EL (cell line): ENCODE measurements at places on chromosomes 5 and 9.

DNA sequence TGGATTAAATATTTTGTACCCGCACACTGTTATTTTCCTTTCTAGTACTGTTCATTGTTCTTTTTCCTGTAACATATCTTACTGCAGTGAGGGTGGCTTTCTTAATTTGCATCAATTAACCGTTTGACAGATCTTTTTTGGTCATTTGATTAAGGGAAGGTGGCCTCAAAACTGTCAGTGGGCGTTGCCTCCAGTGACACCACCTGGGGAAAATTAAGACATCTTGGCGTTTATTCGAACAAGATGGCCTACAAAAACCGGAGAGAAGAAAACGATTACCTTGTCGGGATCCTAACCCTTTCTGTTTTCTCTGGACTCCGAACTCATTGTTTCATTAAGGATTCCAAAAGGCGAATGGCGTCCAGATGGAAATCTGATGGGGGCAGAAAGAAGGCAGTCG is 2.0 kb downstream of the BASP1 start:
- DNase-seq, result no peak

DNA sequence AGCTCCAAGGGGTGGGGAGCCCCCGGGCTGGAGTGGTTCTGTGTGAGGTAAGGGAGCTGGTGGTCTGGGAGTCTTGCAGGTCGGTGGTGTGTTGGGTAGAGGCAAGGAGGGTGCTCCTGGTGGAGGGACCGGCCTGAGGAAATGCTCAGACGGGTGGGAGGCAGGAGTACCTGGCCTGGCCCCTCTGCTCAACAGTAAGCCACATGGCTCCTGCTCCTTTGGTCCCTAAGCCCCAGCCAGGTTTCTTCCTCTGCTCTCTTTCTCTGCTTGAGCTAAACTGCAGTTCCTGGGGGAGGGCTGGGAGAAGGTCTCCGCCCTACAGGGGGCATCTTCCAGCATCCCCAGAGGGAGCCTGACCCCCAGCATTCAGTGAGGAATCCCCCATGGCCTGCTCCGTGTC is 17.2 kb downstream of the TSPAN17 start:
- DNase-seq, result no peak

- peak; percentile 46 for DNase-seq
Observed at GRCh38 chr5:115586525-115587146, 15.6 kb downstream of the TICAM2 start.

DNA sequence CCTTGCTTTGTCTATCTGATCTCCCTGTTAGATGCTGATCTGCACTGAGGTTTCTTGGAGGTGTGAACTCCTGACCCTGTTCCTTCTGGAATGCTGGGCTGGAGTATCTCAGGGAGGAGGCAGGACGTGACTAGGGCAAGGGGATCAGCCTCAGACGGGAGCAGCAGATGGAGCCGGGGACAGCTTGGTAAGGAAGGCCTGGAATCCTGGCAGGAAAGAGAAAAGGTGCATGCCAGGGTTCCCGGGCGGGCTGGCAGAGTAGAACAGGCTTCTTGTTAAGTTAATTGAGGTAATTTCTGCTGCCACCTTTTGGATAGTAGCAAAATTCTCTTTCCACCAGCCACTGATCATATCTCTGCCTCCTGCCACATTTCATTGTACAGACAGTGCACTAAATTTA is 180.9 kb downstream of the ZNF462 start:
- no peak for DNase-seq

GRCh38 chr5:167908606-167909005 is 382.8 kb upstream of the WWC1 start:
- DNase-seq, result peak; percentile 23
